A549 treated with CORT108297 at 1 μM for 4 hours (cell line): ENCODE measurements at places on chromosomes 11 and 22. TPM values are rescaled to one million over a fixed set of nuclear protein-coding genes. Genes with fewer than 3 reads are reported as not detected.

Gene UQCC3
- 24.6 to 39.0 TPM (median 37.5 TPM) in 5 replicates for total RNA-seq

Gene SCGB2A2
- total RNA-seq = not detected in 5 replicates

Gene BEST1
- 1.5 to 2.5 TPM (median 2.0 TPM) in 5 replicates for total RNA-seq

Gene KLHDC7B
- 0.02 to 0.03 TPM (median 0.03 TPM) in 4 of 5 replicates, not detected in the other for total RNA-seq

Gene TMA7B
- total RNA-seq = not detected in 5 replicates

Gene GPR83
- total RNA-seq = 0.03 to 0.08 TPM (median 0.05 TPM) in 5 replicates

Gene KLHL35
- total RNA-seq = 0.63 to 1.8 TPM (median 1.1 TPM) in 5 replicates

Gene OR6M1
- not detected in 5 replicates for total RNA-seq

Gene IGF2
- total RNA-seq = 1.5 to 2.9 TPM (median 2.8 TPM) in 5 replicates

Gene CDKN1C
- total RNA-seq = 0.74 to 1.1 TPM (median 0.81 TPM) in 5 replicates

Gene APOL5
- not detected in 5 replicates for total RNA-seq

Gene OR10A2
- not detected in 5 replicates for total RNA-seq

Gene CTR9
- total RNA-seq = 19.9 to 29.1 TPM (median 23.0 TPM) in 5 replicates

Gene UBQLNL
- total RNA-seq = 0.04 TPM in 1 of 5 replicates, not detected in the others

Gene USH1C
- total RNA-seq = 0.59 to 1.5 TPM (median 1.0 TPM) in 5 replicates

Gene FAM180B
- total RNA-seq = not detected in 5 replicates

Gene RAPSN
- 0.11 to 0.34 TPM (median 0.13 TPM) in 3 of 5 replicates, not detected in the others for total RNA-seq

Gene VSIG10L2
- total RNA-seq = not detected in 5 replicates

Gene DUSP8
- total RNA-seq = 1.2 to 2.5 TPM (median 1.3 TPM) in 5 replicates

Gene KCNJ5
- 0.01 to 0.03 TPM (median 0.02 TPM) in 5 replicates for total RNA-seq

Gene MMP8
- total RNA-seq = not detected in 5 replicates

Gene LRRC74B
- not detected in 5 replicates for total RNA-seq

Gene OR4C16
- total RNA-seq = not detected in 5 replicates

Gene TEAD1
- 43.8 to 73.7 TPM (median 62.9 TPM) in 5 replicates for total RNA-seq
